CD4-positive, alpha-beta T cell treated with Interleukin-1 beta for 1 hour (primary cell): ENCODE measurements at places on chromosomes 7 and 10.

GRCh38 chr10:104327745-104328645 lies 10.3 kb downstream of the ITPRIP start:
- DNase-seq = no peak

- DNase-seq = no peak
Measured at GRCh38 chr10:74433993-74434392, 283.0 kb downstream of the ADK start.

DNA sequence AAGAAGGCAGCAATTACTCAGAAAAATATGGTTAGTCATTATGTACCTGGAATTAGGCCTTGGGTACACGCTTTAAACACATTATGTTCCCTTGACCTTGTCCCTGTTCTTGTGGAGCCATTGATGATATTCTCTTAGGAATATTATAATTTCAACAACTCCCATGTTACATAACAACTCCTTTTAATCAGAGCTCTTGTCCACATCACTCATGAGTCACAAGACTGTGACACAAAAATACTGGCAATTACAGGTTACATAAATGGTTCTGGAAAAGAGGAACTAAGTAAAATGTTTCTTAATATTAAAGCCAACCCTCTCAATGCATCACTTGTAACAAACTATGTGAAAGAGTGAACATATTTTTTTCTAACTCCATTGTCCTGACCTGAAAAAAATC lies 143.8 kb upstream of the PCLO start:
- DNase-seq = no peak

DNA sequence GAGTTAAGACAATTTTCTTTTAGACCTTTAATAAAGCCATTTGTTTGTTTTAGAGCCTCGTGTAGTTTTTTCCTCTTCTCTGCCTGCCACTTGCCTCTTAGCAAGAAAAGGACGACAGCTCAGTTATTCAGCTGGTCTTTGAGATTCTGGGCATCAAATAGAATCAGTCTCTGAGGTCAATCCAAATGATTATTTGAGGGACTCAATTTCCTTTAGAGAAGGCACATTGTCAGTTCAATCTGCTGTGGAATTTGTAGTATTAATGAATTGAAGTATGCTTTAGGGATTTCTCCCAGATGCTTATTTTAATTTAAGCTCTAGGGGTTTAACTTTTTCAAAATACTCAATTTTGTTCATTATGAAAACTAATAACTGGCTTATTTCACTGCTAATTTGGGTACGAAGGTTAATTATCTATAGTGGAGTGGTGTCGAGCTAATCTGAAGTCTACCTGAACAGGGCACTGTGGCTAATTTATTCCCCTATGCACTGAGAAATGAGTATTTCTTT lies 841.2 kb upstream of the AUTS2 start:
- DNase-seq = no peak

- DNase-seq = no peak
Measured at GRCh38 chr10:81479316-81479715, 395.7 kb upstream of the NRG3 start.

- DNase-seq = no peak
Measured at GRCh38 chr7:4806983-4807597, 31.7 kb downstream of the AP5Z1 start.

DNA sequence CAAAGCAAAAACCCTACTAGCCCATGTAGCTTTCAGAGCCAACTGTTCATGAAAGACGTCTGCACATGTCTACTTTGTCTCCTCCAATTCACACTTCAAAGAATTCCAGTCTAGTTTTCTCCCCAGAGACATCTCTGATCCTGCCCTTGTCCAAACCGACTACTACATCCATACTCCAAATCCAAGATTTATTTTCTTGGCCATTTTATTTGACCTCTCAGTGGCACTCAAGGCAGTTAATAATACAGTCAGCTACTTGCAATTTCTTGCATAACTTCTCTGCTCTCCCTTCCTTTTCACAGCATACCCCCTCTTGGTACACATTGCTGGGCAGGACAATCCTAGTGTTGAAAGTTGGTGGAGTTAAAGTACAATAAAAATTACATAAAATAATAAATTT lies 170.9 kb upstream of the INHBA start:
- DNase-seq = no peak

- no peak for DNase-seq
Measured at GRCh38 chr7:47611045-47611511, 29.2 kb upstream of the TNS3 start.

- DNase-seq = no peak
Measured at GRCh38 chr7:105829681-105830322, 46.6 kb downstream of the ATXN7L1 start.

DNA sequence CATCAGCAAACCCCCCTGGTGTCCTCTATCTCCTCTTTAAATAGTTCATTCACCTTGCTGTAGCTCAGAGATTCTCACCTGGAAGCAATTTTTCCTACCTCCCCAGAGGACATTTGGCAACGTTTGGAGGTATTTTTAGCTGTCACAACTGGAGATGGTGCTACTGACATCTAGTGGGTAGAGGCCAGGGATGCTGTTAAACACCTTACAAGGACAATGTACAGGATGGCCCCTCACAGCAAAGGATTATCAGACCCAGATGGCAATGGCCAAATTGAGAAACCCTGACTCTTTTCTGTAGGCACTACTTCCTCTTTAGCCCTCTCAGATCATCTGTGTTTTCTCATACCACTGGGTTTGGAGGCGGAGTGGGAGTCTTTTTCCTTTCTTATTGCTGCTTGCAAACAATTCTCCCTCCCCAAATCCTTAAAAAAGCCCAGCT lies 13.2 kb upstream of the TRA2A start:
- no peak for DNase-seq

- DNase-seq = no peak
Measured at GRCh38 chr10:34996843-34997242, 93.3 kb downstream of the CUL2 start.

GRCh38 chr7:15985587-15986384 lies 299.3 kb upstream of the MEOX2 start:
- no peak for DNase-seq

GRCh38 chr7:39421251-39421650 lies 145.0 kb upstream of the YAE1 start:
- no peak for DNase-seq

DNA sequence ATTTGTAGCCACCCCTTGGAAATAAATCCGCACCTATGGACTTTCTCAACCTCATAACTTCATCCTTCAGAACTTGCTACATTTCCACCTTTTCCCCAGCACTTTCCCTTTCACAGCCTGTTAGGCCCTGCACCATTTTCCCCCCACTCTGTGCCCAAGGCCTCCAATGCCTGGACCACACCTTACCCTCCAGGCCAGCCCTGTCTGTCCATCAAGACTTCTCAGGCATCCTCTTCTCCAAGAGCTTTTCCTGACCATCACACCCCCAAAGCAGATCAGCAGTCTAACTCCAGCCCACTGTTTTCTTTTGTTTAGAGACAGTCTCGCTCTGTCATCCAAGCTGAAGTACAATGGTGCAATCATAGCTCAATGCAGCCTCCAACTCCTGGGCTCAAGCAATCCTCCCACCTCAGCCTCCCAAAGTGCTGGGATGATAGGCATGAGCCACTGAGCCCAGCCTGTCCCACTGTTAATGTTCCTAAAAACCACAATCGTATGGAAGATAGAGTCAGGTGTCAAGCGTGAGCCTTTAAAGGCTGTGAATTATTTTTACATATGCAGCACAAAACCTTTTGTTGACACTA lies 116.8 kb downstream of the PARD3 start:
- DNase-seq = no peak

GRCh38 chr10:86721232-86721631 lies 35.2 kb upstream of the BMPR1A start:
- DNase-seq = no peak

DNA sequence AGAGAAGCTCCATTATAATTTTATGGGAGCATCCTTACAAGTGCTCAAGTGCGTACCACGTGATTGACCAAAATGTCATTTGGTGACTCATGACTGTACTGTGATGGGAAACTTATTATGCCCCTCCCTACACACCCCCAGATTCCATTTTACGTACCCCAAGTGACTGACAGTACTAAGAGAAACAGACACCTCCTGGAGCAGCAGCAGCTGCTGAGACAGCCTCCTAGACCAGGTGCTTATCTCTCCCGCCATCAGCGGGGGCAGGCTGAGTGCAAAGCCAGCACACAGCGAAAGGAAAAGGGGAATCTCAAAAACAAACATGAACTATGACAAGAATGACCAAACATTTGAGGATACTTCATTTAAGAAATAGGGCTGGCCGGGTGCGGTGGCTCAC lies 4.2 kb upstream of the ADAM12 start:
- DNase-seq = no peak
